ENCODE measurements at places on chromosomes 7 and 10. TPM values are rescaled to one million over a fixed set of nuclear protein-coding genes. Genes with fewer than 3 reads are reported as not detected.

GRCh38 chr7:41028580-41028979, 674.3 kb downstream of the INHBA start:
- peak; percentile 54 for DNase-seq

The CCDC186 gene
- total RNA-seq, result 9.8 TPM

The SPDYE6 gene
- total RNA-seq, result not detected

GRCh38 chr10:97852840-97853405, 3.3 kb downstream of the GOLGA7B start:
- no peak for DNase-seq

All from GM23248 (cell line).